Central memory CD4-positive, alpha-beta T cell (primary cell): ENCODE measurements at places on chromosomes 12 and 14.

DNA sequence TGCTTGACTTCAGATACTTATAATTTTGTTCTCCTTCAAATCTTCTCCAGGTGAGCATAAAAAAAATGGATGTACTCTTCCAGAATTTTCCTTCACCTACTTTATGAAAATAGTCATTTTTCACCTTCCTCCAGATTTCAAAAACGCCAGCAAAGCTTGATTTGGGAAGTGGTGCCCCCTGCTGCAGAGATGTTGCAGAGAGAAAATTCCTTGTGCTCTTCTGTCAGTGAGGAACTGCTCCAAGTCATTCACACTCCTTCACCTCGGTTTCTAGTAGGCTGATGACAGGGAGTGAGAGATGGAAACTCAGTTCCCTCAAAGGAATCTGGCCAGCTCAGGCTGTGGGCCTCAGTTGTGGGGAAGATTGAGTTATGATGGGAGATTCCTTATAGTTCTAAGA is 24.2 kb upstream of the RNASE3 start:
- DNase-seq: no peak

DNA sequence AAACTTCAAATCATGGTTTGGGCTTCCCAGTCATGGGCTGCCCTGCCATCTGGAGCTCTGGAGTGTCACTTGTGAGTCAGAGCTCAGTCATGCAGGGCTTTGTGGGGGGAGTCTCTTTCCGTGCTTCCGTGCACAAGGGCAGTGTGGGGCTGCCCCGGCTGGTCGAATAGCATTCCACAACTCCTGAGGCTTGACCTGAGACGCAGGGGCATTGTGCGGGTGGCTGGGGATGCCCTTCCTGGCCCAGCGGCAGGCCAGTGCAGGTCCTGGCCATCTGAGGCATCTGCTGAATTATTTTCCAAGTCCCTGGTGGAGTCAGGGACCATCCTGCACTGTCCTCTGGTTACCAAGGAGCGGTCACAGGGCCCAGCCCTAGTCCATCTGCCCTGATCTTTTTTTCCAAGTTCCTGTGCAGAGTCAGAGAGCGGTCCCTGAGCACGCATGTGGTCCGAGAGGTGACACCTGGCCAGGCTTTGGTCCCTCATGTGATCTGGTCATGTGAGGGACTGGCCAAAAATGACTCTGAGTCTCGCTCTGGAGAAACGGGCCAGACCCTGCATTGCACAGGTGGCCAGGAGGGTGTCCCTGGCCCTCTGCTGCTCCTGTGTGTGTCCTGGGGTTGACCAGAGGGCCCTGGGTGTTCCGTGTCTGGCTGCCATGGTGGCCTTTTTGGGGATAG is 167.0 kb upstream of the ALG10B start:
- no peak for DNase-seq

DNA sequence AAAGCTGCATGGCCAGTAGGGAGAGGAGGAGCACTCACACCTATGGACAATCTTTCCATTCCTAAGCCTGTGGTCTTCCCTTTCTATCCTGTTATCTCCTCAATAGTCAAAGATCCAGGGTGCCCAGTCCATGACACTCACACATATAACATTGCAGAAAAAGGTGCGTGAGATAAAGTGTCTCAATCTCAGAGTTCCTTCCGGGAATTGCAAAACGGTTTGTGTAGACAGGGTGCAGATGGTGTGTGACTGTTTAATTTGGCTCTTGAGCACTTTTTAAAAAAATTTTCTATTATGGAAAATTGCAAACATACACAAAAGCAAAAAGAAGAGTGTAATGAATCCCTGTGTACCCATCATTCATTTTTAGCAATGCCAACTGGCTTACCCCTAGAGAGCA is 1493.6 kb downstream of the AACS start:
- no peak for DNase-seq

GRCh38 chr14:51652168-51653078 is 713 bp downstream of the FRMD6 start:
- no peak for DNase-seq

DNA sequence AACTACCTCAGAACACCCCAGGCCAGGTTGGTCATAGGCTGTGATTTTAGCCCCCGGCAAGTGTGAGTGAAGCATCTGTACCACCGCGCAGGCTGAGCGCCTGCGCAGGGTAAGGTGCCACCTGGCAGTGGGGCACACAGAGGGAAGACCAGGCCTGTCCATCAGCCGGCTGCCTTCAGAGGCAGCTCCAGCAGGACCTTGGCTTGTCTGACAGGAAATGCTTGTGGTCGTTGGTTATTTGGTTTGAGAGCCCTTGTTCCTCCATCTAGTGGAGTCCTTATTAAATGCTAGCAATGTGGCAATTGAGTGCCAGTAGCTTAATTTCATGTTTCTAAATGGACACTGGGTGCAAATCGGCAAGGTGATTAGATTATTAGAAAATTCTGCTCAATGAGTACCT is 27.5 kb downstream of the SLC25A29 start:
- DNase-seq: no peak

- DNase-seq: peak; percentile 22
These were observed 247.1 kb downstream of the AKAP6 start for GRCh38 chr14:32576088-32576795.

DNA sequence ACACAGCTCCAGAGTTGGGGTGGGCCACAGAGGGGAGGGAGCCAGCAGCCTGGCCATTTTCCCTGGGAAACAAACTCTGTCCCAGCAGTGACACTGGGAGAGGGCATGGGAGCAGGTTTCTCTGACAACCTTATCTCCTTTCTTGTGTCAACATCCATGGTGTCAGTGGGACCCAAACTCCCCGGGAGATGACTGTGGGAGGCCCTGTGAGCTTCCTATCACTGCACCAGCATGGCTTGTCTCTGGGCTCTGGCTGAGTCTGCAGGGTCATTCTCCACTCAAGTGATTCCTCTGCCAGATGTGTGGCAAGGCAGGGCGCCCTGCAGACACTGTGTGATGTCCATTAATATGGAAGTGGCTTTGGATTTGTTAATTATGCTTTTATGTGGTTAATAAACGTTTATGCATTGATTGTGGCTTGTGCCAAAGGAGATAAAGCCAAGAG is 10.1 kb downstream of the LRTM2 start:
- DNase-seq: no peak

- DNase-seq: no peak
These were observed 176.3 kb upstream of the ATP2B1 start for GRCh38 chr12:89884952-89885351.

GRCh38 chr14:93936245-93936644 is 9.1 kb downstream of the FAM181A start:
- DNase-seq: no peak

DNA sequence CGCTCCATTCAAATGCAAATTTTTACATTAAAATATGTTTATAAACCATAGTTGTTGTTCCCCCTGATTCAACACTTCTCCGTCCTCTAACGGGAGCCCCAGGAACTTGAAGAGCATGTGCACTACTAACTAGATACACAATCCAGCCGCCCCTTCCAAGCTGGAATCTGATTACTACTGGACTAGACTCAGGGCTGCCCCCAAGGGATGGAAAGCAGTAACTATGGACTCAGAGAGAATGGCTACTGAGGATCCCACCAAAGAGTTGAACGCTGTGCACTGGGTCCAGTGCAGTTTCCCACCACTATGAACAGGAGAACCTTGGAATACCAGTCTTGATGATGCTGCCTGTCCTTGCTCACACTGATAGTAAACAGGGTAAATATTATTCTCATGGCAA is 48.6 kb upstream of the PCNX1 start:
- DNase-seq: no peak

GRCh38 chr14:63745858-63746425 is 18.1 kb upstream of the SGPP1 start:
- no peak for DNase-seq

DNA sequence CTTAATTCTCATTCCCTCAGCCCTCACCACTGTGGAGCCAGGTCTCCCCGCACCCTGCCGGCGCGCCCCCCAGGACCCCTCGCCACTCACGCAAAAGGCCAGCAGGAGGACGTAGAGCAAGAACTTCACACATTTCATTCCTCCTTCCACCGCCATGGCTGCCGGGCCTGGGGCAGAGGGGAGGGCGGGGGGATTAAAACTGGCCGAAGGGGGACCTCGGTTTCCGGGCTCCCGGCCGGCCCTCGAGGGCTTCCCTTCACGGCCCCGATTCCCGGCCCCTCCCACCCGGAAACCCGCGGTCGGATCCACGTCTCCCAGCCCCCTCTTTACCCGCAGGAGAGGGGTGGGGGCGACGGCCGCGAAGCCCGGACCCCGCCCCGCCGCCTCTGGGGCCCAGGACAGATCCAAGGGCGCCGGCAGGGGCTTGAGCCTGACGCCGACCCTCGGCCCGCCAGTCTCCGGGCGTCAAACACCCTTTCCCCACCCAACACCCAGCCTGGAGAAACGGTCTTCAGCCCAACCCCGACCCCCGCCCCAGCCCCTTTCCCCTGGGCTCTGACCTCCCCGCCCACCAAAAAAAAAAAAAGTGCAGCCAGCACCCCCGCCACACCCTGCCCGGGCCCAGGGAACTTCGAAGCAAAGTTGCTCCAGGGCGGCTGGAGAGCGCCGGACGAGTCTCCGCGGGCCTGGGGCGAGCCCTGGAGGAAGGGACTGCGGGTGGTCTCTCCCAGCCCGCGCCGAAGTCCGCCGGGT is 447 bp downstream of the CD63 start:
- DNase-seq: no peak

GRCh38 chr12:58424735-58425392 is 483.5 kb downstream of the ATP23 start:
- DNase-seq: no peak

DNA sequence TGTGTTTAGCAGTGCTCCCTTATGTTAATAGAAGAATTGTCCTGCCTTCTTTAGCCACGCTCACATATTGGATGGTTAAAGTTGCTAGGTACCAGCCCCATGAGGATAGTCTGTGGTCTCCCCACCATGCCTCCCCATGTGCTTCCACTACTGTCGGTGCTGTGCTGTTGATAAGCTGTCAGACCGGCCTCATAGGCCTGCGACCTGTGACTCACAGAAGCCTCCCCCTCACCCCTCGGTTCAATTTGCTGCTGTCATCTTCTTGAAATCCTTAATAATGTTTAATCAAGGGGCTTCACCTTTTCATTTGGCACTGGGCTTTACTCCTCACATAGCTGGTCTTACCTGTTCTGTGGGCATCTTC is 227.2 kb downstream of the NPAS3 start:
- no peak for DNase-seq

DNA sequence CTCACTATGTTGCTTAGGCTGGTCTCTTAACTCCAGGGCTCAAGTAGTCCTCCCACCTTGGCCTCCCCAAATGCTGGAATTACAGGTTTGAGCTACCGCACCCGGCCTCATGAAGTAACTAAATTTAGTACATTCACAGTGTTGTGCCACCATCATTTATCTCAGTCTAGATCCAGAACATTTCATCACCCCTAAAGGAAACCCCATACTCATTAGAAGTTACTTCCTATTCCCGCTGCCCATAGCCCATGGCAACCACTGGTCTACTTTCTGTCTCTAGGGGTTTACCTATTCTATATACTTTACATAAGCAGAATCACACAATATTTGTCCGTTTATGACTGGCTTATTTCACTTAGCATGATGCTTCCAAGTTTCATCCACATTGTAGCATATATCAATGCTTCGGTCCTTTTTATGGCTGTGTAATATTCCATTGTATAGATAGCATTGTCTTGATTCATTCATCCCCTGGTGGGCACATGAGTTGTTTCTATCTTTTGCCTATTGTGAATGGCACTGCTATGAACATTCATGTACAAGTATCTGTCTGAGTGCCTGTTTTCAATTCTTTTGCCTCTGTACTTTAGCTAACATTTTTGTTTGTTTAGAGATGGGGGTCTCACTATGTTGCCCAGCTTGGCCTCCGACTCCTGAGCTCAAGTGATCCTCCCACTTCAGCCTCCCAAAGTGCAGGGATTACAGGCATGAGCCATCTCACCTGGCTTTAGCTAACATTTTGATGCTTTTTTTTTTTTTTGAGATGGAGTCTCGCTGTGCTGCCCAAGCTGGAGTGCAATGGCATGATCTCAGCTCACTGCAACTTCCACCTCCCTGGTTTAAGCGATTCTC is 10.2 kb upstream of the SH2B3 start:
- DNase-seq: no peak

DNA sequence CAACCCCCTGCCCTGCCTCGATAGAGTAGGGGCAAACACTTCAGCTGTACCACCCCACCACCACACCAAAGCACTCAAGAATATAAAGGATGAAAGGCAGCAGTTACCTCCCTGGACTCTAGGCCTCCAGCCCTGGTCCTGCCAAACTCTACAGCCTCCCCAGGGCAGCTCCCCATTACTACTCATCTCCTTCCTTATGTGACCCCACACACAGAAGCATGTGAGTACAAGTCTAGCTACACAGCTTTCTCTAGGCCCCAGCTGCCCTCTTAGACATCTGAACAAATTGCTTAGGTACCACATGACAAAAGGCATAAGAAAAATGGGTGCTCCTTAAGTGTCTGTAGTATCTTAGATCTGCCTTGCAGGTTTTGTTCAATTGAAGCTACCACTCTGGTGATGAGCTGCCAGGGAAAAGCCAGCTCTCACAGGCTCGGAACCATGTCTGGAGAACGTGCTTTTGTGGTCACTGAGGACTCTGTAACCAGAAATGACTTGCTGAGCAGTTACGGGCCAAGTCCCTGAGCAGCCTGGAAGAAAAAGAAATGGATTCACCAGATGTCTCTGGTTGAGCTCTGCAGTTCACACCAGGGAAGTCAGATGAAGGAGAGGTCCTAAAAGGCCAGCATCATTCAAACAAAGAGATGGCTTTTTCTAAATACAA is 32.8 kb downstream of the FMNL3 start:
- DNase-seq: no peak

DNA sequence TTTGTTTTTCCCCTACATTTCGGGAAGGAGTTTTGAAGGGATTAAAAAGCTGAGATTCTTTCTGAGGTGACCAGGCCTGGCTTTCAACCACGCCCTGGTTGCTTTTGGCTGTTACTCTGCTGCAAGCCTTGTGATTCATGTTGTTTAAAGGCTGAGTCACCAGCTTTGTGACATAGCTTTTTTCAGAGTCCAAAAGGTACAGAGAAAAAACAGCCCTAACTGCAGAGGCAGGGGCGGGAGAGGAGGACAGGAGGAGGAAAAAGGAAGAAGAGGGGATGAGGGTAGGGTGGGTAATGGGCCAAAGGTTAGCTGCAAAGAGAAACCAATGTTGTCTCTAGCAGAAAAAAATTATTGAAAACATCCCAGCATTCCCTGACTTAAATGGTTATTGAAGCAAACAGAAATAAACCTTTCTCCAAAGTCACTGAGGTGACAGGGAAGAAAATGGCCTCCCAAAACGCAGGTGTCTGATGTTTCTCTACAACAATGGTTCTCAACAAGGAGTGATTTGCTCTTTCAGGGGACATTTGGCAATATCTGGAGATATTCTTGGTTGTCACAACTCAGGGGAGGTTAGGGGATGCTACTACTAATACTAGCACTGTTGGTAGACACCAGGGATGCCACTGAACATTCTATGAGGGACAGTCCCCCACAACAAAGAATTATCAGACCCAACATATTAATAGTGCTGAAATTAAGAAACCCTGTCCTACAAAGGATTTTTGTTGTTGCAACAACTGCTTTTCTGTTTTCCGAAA is 2.1 kb upstream of the UBC start:
- DNase-seq: no peak

- no peak for DNase-seq
These were observed 46.2 kb upstream of the TUNAR start for GRCh38 chr14:95830386-95830785.
